ENCODE measurements at places on chromosomes 5 and 9.

GRCh38 chr9:33510262-33511183, 13.5 kb upstream of the ANKRD18B start:
- peak; percentile 55 for DNase-seq

DNA sequence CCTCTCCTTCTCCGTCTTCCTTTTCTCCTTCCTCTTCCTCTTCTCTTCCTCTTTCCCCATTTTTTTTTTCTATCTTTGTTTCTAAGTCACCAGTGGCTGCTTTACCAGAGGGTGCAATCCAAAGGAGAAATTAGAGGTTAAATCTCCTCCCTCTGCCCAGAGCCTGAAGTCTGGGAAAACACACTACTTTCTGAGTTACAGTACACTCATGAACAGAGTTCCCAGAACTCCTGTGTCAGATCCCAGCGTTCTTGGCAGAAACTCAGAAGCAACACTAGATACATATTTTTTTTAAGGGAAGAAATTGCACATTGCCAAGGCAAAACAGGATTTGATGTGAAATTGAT, 189.0 kb downstream of the SNCAIP start:
- DNase-seq: no peak

DNA sequence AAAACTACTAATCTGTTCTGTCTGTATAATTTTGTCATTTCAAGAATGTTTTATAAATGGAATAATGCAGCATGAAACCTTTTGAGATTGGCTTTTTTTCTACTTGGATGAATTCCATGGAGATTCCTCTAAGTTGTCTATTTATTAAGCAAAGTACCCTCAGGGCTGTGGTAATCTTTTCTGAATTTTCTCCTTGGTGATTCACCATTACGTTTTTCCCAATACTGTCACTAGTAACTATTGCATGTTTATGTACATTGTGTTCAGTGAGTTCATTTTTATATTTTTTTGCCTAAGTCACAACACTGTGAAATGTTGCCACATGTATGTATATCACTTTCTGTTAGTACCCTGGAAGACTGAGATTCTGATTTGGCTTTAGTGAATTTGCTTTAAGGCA, 177.0 kb upstream of the GRIN3A start:
- DNase-seq: no peak

DNA sequence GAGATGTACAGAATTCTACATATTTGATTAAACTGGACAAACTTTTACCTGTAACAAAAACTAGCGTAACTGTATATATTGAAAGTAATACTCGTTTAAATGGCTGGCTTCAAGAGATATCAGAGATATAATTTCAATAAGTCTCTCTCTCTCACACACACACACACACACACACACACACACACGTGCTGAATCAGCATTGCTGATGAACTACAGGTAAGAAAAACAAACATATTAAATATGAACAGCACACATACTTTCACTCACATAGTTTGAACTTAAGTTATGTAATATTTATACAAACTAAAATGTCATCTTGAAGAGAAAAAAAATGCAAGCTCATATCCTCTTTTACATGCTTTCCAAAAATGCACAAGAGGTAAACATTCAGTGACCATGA, 145.4 kb downstream of the BNC2 start:
- no peak for DNase-seq

Measured in NCI-H446 treated with DMSO at 0.1 percent for 48 hours (cell line).